ENCODE measurements at places on chromosomes 16 and 17.

DNA sequence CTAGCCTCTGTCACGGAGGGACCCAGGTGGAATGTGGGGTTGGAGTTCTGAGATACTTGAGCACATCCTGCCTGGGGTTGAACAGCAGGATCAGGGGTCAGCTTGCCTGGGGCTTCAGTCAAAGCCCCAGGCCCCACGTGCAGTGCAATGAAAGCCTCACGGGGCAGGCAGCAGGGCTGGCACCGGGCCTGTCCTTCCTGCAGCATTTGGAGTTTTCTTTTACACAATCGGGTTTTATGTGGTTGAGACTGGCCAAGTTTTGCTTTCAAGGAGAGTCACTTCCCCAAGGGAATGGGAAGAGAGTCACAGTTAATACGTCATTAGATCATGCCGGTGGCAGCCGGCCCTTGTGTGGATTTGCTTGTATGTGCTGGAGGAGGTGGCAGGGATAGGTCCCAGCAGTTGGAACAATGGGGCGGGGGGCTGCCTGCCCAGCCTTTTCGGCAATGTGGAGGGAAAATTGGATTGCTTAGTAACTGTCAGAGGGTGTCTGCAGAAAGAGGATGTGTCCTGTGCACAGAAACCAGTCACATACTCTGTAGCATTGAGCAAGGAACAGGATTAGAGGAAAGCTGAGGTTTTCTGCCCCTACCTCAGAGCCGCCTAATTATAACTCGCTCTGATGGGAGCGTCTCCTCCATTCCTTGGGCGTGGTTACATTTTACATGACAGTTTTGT, 4.5 kb downstream of the RMI2 start:
- DNase-seq, result no peak

- no peak for DNase-seq
Measured at GRCh38 chr16:13883881-13884280, 36.1 kb upstream of the ERCC4 start.

DNA sequence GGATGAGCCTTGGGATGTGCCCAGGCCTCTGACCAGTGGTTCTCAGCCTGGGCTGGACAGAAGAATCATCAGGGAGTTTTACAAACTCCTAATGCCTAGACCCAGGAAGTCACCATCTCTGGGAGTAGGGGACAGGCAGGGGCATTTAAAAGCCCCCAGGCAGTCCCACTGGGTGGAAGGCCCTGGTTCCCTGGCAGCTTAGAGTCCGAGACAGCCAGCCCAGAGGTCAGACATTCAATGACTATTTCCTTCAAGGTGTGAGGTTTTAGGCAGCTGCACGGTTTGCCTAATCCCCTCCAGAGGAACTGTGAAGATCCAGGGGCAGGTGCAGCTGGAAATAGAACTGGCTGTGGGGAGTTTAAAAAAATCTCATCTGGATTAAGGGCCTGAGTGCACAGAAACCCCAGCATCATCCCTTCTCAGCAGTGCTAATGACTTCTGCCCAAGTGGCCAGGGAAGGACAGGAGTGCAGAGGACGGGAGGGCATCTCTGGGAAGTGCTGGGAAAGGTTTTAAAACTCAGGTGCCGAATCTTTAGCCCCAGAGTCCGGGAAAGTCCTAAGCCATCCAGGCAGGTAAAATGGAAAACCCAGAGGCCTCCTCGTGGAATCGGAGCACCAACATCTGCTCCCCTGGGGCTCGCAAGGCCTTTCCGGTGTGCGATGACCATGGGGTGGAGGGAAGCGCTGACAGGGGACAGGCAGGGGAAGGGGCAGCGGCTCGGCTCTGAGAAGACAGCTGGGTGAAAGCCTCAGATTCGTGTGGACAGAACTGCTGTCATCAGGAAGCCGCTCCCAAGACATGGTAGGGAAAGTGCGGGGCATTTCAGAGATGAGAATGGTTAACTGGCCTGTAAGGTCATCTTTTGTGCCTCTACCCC, 1.5 kb upstream of the LGALS3BP start:
- DNase-seq, result no peak

DNA sequence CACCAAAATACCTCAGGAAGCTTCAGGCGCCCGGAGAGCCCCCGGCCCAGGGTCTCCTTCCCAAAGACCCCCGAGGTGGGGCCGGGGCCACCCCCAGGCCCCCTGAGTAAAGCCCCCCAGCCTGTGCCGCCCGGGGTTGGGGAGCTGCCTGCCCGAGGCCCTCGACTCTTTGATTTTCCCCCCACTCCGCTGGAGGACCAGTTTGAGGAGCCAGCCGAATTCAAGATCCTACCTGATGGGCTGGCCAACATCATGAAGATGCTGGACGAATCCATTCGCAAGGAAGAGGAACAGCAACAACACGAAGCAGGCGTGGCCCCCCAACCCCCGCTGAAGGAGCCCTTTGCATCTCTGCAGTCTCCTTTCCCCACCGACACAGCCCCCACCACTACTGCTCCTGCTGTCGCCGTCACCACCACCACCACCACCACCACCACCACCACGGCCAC, 6.7 kb upstream of the TMEM88 start:
- DNase-seq, result no peak

- no peak for DNase-seq
Measured at GRCh38 chr16:31696968-31697743, 169.5 kb downstream of the AHSP start.

Measured in AG04449 (cell line).